ENCODE measurements at places on chromosomes 1 and 21.
A peak's percentile ranks its signal among the peaks of the same experiment; 100 is the strongest.

- no peak for DNase-seq
Observed at GRCh38 chr1:29711582-29712283, 475.4 kb downstream of the PTPRU start.

GRCh38 chr1:239831577-239832355 is 259.9 kb upstream of the FMN2 start:
- no peak for DNase-seq

DNA sequence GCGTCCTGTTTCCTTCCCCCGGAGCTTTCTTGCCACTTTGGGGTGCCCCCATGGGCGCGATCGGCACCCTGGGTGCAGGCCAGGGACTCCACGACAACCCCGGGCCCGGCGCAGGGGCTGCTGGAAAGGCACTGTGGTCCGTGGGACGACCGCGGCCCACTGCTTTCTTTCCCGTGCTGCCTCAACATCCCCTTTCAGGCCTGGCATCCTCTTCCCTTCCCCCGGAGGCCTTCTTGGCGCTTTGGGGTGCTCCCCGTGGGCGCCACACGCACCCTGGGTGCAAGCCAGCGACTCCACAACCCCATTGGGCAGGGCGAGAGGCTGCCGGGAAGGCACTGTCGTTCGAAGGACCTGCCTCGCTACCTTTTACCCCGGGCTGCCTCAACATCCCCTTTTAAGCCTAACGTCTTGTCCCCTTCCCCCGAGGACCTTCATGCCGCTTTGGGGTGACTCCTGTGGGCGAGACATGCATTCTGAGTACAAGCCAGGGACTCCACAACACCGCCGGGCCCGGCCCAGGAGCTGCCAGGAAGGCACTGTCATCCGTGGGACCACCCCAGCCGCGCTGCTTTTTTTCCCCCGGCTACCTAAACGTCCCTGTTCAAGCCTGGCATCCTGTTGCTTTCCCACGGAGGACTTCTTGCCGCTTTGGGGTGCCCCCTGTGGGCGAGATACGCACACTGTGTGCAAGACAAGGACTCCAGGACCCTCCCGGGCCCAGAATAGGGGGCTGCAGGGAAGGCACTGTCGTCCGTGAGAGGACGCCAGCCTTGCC is 137.8 kb downstream of the LIPI start:
- no peak for DNase-seq

DNA sequence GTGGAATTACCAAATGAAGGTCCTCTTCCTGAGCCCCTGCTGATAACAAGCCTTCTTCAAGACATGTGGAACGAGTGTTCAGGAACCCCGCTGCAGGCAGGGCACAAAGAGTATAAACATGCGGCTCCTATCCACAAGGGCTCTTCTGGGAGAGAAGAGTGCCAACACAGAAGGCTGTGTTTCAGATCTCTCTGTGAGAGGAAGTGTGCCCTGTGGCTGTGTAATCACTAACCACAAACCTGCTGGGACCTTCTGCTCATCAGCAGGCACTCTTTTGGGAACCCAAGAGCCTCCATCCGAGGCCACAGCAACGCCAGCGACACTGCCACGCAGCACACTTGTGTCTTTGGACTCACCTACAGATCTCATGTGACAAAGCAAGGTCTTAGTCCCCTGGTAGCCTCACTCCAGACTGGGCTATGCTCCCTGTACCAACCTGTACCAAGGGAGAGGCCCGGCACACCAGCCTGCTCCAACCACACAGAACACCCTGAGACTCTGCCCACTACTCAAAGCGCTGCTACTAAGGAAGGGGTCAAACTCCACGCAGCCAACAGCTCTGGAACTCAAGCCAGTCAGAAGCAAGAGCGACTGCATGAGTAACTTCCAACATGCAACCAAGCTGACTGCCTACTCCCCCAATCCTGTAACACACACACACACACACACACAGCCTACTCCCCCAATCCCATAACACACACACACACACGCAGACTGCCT is 7.8 kb downstream of the PTTG1IP start:
- no peak for DNase-seq

DNA sequence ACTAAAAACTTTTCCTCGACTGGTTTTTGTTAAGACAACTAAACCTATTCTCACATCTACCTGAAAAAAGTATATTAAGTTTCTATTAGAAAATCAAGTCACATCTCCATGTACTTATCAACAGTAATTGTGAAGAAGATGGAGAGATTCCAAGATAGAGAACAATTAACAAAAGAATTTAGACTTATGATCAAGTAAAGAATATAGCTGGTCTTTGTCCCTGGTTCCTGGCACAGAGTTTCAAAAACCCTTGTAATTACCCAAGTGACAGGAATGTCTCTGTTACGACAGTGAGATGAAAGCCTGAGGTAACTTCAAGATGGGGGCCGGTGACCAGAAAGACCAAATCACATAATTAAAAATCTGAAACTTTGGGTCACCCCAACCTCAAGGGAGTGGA is 91.6 kb downstream of the ASH1L start:
- no peak for DNase-seq

- no peak for DNase-seq
Observed at GRCh38 chr1:100671601-100672000, 47.9 kb upstream of the VCAM1 start.

DNA sequence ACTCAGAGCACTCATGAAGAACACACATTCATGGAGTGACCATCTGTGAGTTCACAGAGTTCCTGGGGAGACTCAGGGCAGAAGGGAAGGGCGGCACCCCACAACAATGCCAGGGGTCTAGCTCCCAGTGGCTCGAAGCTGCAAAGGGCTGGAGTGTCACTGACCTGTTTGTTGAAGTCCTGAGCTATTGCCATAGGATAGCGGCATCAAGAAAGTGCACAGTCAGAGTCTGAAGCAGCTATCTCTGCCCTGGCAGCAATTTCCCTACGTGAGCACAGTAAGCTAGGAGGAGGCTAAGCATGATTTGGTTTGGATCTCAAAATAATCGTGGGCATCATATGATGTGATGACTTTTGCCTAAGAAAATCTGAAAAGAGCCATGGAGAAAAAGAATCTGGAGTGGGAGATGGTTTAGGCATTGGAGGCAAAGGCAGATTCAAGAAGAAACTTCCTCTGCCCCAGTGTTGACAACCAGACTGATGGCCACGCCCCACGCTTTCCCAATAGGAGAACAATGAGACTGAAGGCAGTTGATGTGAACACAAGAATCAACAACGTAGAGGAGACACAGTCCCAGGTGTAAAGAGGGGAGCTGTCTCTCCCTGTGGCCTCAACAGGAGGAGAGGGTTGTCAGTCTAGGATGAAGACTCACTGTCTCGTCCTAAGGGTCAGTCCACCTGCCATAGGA is 100.0 kb upstream of the SLC25A33 start:
- DNase-seq, result no peak

GRCh38 chr1:154747380-154747739 is 122.7 kb downstream of the KCNN3 start:
- no peak for DNase-seq

- DNase-seq, result no peak
Observed at GRCh38 chr1:183914276-183914675, 109.4 kb downstream of the RGL1 start.

GRCh38 chr1:161171191-161171590 is 5.0 kb downstream of the PPOX start:
- DNase-seq, result no peak

- DNase-seq, result no peak
Observed at GRCh38 chr1:188244681-188245080, 1415.9 kb downstream of the PLA2G4A start.

DNA sequence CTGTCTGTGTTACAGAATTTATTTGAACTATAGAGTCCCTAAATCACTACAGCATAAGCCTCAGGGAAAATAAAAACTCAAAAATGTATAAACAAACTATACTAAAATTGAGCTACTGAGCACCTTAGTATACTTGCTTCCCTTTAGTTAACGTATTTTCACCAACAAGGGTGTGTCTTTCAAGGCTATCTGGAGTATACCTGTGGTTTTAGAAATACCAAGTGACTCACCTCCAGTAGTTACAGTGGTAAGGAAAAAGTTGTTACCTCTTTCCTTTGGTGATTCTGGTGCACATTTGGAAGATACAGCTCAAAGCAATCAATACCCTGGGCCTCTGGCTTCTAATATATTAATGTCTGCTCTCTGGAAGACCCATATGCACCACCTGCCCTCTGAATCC is 68.0 kb upstream of the C1orf105 start:
- no peak for DNase-seq

- DNase-seq, result no peak
Observed at GRCh38 chr1:24317081-24317480, 2.1 kb upstream of the GRHL3 start.

GRCh38 chr1:55894521-55894920 is 679.4 kb upstream of the USP24 start:
- DNase-seq, result no peak

- no peak for DNase-seq
Observed at GRCh38 chr1:228889289-228889688, 154.0 kb downstream of the RHOU start.

DNA sequence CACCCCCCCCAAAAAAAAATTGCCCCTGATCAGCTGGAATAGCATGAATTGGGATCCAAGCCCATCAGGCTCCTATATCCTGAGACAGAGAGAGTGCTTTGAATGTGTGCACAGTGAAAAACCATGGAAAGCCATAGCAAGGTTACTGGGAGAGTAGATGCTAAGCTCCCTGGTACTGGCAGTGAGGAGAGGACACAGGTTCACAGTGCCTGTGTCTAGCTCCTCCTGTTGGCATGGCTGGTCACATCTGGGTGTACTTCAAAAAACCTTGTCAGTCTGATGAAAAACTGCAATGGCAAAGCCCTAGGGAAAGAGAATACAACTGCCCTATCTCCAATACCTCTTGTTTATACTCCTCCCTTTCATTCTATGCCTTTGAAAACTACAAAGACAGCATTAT is 12.9 kb downstream of the COPA start:
- DNase-seq, result no peak

DNA sequence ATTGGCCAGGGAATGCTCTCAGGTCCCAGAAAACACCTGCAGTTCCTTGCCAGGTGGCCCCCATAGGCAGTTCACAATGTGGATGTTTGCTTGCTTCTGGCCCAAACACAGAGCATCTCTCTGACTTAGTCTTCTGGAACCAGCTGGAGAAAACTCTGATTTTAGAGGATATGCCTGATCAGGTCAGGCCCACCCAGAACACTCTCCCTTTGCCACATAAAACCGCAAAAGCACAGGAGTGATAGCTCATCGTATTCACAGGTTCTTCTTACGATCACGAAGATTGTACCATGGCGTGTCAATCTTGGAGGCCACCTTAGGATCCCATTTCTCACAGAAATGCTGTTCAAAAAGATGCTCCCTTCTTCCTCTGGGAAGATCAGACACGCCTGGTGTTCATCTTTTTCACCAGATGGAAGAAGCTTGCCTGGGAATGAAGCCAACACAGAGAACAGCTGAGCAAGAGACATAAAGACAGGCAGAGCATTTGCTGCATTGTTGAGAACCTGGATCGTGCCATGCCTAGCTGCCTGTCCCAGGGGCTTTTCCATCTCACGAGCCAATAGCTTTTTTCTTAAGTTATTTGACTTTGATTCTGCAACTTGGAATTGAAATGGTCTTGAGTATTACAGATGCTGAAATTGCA is 11.6 kb upstream of the CD247 start:
- no peak for DNase-seq

- DNase-seq, result no peak
Observed at GRCh38 chr1:60699325-60699724, 383.0 kb upstream of the NFIA start.

- DNase-seq, result no peak
Observed at GRCh38 chr1:10438677-10439163, 8.5 kb downstream of the CENPS start.

DNA sequence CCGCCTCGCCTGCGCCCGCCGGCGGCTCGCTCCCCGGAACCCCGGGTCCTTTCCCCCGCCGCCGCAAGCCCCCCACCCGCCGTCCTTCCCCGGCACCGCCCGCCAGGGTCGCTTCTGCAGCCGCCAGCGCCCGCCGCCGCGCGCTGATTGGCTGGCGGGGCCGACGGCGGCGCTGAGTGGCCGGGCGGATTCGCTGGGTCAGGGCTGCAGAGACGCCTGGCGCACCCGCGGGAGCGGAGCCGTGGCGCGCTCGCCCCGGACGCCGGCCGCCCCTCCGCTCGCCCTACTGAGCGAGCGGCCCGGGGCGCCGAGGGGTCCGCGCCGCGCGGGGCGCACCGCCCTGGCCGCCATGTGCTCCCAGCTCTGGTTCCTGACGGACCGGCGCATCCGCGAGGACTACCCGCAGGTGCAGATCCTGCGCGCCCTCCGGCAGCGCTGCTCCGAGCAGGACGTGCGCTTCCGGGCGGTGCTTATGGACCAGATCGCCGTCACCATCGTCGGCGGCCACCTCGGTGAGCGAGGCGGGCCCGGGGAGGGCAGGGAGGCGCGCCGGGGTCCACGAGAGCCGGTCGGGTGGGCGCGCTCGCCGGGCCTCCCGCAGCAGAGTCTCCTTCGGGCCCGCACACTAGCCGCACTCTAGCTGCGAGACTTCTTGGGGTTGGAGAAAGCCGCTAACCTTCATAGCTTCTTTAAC is at the start of gene RIMKLA:
Gene RIMKLA, plus strand, starts transcription at position 207 of the 694 bp plus-strand sequence. Its CDS starts 143 bp downstream, at position 350.
- DNase-seq, result peak; percentile 32

DNA sequence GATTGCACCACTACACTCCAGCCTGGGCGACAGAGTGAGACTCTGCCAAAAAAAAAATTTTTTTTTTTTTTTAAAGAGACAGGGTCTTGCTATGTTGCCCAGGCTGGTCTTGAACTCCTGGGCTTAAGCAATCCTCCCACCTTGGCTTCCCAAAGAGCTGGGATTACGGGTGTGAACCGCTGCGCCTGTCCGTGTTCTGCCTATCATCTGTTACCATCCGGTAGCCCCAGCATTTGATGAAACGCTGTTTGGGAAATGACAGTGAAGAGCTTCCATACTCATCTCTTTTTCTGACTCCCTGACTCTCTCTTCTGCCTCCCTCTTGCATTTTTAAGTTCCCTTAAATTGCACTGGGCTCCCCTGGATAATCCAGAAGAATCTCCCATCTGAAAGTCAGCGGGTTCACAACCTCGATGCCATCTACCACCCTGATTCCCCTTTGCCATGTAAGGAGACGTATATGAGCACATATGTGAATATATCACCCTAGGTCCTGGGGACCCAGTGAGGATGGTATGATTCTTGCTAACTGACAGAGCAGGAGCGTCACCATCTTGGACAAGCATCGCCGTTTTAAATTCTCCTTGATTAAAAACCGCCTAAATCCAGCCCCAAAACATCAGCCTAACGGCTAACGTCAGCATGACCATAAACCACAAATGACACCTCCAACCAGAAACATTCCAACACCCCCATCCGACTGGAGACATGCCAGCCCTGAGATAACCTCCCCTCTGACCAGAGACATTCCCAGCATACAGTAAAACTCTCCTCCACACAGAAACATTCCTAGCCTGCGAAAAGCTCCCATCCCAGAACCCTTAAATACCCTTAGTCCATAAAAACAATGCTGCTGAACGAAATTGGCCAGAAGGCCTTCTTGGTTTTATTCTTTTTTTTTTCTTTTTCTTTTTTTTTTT is 12.4 kb downstream of the TNFRSF8 start:
- no peak for DNase-seq

DNA sequence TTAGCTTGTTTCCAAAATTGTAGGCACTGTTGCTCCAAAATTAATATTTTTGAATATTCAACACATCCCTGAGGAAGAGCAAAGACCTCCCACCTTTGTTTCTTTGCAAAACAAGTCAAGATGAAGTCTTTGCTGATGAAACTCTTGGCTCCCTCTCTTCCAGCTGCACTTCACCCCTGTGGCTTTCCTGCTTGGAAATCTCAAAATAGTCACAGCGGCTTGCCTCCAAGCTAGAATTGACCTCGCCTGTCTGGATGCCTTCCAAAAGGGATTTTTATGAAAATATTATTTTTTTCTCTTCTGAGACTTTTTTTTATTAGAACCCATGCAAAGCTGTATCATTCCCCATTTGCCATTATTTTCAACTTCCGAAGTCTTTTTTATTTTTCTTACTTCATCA is 71.1 kb upstream of the MROH9 start:
- DNase-seq, result no peak
